ENCODE measurements at places on chromosomes 1 and 21.

DNA sequence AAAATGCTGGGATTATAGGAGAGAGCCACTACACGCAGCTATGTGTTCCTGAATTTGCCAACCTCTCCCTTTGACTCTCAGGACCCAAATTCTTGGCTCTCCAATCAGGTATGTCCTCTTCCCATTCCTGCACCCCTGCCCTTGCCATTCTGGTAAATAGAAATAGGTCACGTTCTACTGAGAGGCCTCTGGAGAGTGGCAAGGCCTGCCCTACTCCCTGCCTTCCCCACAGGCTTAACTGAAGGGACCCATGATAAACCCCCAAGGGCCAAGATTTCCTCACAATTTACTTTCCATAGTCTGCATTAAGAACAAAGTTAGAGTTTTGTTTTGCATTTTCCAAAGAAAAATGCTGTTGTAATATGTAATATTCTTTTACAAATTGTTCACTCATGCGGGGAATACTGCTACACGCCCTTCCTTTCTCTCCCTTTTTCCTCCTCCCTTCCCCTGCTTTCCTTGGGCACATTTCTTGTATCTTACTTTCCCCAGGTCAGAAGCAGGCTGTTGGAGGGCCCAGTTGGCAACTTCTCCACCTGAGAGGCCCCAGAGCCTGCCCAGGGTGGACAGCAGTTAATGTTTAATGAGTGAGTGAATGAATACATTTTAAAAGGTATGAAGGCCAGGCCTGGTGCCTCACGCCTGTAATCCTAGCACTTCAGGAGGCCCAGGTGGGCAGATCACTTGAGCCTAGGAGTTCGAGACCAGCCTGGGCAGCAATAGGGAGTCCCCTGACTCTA, 33.9 kb upstream of the PUM1 start:
- no peak for DNase-seq

DNA sequence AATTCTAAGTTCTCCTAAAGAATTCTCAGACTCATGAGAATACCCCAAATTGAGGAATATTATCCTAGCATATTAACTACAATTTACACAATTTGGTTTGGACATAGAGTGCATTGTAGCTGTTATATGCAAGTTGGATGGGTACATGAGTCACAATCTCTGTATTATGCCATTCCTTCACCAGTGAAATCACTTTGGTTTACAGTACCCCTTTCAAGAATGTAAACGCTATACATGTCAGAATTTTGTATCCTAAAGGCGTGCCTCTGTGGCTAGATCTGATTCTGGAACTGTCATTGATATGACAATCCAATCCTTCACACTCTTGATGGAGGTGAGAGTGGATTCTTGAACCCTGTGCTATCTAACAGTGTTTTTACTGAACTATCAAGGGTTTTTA, 6.7 kb upstream of the IL10RB start:
- DNase-seq, result no peak

DNA sequence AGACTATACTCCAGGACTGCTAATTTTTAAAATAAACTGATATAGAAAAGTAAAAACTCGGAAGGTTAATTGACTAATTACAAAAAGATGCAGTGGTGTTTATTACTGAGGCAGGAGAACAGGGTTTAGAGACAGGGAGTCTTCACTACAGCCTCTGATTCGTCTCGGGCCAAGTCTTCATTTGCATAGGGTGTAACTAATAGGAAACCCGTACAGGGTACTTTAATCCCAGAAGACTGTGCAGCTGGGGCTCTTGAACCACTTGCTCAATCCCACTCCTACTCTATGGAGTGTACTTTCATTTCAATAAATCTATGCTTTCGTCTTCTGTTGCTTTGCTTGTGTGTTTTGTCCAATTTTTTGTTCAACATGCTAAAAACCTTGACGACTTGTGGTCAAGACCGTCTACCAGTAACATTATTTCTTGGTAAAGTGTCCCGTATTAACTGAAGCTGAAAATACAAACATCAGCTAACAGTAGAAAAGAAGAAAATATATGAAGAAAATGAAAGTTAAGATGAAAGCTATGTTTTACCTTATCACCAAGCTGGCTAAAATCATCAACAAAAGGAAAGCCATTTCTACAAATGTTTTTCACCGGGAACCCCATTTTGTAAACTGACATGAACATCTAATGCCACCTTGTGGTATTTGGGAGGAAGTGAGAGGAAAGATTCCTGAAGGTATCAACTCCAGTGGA, 8.0 kb downstream of the SDHB start:
- peak; percentile 24 for DNase-seq

- no peak for DNase-seq
Measured at GRCh38 chr1:202645097-202645476, 65.2 kb downstream of the SYT2 start.

GRCh38 chr1:168146160-168146539, 9.4 kb upstream of the GPR161 start:
- no peak for DNase-seq

All from activated CD4-positive, alpha-beta T cell treated with anti-CD3 and anti-CD28 coated beads, Interleukin-2, amount 50 U/mL, for 16 hours (primary cell).